ENCODE measurements at places on chromosomes 2 and 18.
A peak's percentile ranks its signal among the peaks of the same experiment; 100 is the strongest.

- DNase-seq, result no peak
These were observed 189.2 kb downstream of the ZBTB7C start for GRCh38 chr18:48219810-48220499.

DNA sequence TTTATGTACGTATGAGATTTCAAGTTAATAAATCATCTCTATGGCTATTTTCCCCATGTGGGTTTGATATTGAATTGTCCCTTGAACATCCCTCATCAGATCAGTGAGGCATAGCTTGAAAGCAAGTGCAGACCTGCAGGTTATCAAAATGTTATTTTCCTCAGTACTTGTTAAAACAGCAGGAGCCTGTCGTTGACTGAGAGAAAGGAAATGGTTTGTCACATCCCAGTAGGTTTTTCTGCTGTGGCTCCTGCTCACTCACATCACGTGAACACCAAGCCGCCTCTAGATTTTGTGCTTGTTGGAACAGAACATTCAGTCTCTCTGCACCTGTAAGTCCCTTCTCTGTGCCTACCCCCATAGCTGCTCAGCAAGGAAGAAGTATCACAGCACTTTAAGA is 340.3 kb downstream of the CELF4 start:
- no peak for DNase-seq

- no peak for DNase-seq
These were observed 500.5 kb upstream of the SPHKAP start for GRCh38 chr2:228681979-228682378.

GRCh38 chr2:19218166-19218565 is 140.3 kb downstream of the OSR1 start:
- DNase-seq, result no peak

DNA sequence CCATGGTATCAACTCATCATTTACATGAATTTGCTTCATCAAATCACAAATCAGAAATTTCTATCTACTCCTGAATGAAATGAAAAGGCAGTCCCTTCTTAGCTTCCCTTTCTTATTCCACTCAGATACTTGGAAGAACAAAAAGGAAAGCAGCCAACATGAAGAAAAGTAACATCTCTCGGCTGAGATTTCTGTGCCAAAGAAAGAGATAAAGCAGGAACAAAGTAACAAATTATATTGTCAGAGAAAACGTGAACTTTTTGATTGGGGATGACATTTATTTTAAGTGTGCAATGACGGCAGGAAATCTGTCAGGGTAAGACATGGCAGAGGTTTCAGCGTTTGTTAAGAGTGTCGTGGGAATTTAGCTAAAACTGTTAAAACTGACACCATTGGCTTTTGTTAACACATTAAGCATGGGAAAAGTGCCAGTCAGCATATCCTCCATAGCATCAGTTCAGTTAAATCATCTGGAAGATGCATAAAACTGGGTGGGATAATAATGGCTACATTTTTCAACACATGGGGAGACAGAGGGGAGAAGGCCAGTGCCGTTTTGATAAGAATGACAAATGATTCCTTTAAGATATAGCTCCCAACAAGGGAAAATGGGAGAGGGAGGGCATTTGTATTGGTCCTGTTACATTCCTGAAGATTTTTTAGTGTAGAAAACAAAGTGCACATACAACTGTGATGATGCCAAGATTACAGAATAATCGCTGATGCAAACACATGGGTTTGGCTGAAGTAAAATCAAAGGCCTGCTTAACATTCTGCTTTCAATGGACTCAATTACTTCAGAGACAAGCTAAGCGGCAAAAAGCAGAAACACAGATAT is 211.6 kb downstream of the ZNF521 start:
- no peak for DNase-seq

DNA sequence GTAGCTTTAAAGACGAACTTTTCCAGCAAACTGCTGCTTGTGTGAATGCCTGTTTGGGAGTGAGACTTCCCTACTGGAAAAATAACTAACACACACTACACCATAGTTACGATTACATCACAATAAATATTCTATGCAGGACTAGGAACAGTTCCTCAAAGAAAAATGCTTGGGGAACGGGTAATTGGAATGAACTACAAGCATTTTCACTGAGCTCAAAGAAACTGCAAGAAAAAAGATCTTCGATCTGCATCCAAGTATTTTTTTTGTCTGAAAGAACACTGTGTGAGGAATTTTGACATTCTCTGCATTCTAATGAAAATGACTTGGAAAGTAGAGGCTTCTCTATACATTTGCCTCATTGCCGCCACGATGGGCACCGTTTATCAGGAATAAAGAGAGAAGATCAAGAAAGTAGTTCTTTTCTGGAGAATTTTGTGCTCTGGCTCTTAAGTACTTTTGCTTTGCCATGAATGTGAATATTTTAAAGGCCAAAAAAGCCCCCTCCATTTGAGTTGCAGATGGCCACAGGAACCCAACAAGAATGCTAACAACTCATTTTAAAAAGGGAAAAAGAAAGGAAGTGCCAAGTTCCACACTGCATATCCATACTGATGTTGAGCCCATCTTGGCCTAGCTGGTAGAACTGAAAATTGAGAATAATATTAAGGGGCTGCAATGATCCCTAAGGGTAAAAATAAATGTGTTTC is 13.6 kb downstream of the LYPD1 start:
- no peak for DNase-seq

DNA sequence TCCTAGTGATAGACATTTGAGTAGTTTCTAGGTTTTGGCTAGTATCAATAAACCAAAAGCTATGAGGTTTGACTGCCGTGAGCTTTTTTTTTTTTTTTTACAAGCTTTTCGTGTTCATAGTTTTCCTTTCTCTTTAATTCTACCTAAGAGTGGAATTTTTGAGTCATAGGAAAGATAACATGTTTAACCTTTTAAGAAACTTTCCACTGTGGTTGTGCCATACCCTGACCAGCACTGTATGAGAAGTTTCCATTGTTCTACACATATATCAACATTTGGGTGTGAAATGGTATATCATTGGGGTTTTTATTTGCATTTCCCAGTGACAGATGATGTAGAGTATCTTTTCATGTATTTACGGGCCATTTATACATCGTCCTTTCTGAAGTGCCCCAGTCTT is 31.7 kb downstream of the UBE2F start:
- DNase-seq, result no peak

DNA sequence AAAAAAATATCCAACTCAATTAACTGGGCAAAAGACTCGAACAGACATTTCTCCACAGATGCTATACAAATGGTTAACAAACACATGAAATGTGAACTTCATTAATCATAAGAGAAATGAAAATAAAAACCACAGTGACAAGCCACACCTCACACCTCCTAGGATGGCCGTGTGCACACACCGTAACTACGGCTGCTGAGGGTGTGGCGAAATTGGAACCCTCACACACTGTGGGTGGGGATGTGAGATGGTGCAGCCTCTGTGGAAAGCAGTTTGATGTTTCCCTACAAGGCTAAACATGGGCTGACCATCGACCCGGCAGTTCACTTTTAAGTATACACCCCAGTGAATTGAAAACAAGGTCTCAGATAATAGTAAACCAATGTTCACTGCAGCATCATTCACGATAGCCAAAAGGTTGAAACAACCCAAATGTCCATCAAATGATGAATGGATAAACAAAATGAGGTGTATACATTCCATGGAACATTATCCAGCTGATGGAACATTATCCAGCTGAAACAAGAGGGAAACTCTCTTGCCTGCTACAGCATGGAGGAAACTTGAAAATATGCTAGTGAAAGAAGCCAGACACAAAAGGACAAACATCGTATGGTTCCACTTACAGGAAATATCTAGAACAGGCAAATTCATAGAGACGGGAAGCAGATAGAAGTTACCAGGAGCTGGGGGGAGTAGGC is 32.2 kb downstream of the ZAP70 start:
- DNase-seq, result peak; percentile 17

DNA sequence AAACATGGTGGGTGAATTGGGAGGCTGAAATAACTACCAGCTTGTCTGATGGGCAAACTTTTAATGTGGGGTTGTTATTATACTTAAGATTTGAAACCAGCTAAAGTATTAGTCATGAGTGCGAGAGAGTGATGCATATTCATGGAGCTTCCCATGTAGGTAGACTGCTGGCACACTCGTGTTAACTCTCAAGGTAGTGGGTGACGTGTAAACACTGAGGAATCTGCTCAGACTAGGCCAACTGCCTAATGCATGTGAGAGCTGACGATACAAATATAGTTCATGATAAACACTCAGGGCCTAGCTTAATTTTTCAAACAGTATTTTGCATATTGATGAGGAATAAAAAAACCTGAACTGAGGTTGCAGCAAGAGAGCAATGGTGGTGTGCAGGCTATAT is 1165.7 kb upstream of the PIK3C3 start:
- no peak for DNase-seq

GRCh38 chr18:36729197-36729596 is 99.6 kb downstream of the TPGS2 start:
- no peak for DNase-seq

DNA sequence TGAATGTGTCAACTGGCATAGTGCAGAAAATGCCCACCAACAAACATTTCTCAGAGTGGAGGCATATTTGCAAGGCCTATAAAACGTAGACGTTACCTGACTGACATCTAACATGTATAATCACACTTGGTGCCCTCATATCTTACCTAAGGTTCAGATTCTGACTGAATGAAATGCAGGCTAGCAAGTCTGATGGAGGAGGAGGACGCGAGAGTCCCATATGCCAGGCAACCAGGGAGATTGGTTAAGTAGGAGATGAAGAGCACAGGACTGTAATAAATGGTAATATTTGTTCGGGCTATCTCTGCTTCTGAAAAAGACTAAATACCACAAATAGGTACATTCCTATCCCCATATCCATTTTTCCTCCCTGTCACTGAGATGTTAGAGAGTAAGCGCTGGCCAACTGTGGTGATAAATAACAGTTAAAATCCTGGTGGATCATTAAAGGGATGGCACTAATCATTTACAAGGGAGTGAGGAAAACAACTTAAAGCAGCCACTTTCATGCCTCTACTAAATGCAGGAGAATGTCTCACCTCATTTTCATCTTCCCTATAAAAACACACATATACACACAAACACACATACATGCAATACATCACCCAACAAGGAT is 217.2 kb downstream of the TMEM163 start:
- no peak for DNase-seq

DNA sequence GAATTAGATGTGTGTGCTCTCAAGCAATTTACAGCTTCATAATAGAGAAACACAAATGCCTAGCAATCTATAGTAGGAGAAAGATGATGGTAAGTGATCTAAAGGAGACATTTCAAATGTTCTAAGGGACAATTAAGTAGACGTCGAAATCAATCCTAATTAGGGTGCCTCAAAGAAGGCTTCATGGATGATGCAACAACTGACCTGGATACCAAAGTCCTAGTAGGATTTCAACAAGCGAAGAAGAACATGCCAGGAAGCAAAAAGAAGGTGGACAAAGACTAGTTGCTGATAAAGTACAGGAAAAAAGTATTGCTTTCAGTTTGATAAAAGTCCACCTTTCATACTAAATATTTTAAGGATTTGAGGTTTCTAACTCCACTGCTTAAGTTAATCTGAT is 12.5 kb downstream of the FIGN start:
- no peak for DNase-seq

DNA sequence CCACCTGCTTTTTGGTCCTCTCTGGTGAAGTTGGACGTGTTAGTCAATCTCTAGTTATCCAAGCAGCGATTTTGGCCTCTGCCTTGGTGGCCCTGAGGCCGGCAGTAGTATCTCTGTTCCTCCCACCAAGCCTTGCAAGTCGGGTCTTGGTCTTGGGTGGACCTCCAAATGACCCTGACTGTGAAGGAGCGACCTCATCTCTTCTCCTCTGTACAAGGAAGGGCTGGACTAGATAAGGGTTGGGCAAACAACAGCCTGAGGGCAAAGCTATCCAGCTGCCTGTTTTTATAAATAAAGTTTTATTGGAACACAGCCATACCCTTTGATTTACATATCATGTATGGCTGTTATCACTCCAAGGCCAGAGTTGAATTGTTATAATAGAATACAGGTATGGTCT is 74.6 kb upstream of the FOSL2 start:
- no peak for DNase-seq

GRCh38 chr2:2887772-2888387 is 489.7 kb downstream of the EIPR1 start:
- no peak for DNase-seq

GRCh38 chr2:97950329-97951154 is 45.2 kb downstream of the TMEM131 start:
- DNase-seq, result no peak

- DNase-seq, result no peak
These were observed 200.9 kb upstream of the EPAS1 start for GRCh38 chr2:46096260-46096659.

DNA sequence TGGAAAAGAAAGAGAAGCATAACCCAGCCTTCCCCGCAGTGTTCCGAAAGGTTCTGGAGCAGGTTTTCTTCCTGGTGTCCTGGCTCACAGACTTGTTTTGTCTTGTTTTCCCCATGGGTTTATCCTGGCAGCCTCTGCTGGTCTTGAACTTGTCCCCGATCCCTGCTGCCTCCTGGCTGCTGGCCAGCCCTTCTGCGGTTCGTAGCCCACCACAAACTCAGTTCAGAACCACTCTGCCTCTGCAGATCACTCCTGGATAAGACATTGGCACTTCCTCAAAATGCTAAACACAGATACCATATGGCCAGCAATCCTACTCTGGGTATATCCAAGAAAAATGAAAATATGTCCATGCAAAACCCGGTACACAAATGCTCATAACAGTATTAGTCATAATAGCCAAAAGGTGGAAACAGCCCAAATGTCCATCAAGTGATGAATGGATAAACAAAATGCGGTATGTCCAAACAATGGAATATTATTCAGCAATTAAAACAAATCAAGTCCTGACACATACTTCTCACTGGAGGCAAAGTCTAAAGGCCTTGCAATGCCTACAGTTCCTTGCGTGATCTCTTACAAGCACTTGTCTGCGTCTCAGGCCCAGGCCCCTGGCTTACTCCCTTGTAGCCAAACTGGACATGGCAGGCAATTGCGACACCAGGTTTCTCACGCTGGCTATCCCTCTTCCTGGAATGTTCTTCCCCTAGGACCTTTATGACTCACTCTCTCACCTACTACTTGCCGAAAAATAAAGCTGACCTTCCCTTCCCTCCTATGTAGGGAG is 28.0 kb upstream of the ARHGEF4 start:
- peak; percentile 4 for DNase-seq

DNA sequence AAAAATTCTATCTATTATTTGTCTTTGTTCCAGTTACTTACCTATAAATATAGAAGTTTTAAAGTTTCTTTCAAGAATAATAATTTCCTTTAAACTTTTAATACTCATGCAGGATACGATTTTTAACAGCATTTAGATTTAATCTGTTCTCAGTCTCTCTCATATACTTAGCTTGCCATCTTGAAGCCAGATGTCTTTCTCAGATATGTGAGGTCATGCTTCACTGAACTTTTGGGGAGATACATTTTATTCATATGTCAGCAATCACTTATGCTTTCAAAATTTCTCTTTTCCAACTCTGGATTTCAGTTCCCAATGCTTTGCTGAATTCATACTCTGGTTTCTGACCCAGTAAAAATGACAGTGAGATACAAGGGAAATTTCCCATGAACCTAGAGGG is 66.5 kb upstream of the CCDC178 start:
- peak; percentile 12 for DNase-seq

GRCh38 chr2:26849056-26849999 is 1.4 kb downstream of the DPYSL5 start:
- DNase-seq, result peak; percentile 82

- no peak for DNase-seq
These were observed 99.6 kb upstream of the CERS6 start for GRCh38 chr2:168356477-168356835.
